ENCODE measurements at places on chromosomes 11 and 22.

GRCh38 chr22:26956371-26956770, 299.0 kb downstream of the MIAT start:
- DNase-seq, result no peak
- H3K27me3 ChIP-seq, result peaks cover 18% of the 10 kb centered on the region
- H3K36me3 ChIP-seq, result no peaks in the 10 kb centered on the region

DNA sequence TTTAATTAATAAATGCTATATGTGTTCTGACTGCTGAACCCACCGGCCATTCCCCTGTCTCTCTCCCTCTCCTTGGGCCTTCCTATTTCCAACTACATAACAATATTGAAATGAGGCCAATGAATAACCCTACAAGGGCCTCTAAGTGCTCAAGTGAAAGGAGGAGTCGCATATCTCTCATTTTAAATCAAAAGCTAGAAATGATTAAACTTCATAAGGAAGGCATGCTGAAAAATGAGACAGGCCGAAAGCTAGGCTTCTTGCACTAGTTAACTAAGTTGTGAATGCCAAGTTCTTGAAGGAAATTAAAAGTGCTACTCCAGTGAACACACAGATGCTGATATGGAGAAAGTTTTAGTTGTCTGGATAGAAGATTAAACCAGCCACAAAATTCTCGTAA, 109.2 kb downstream of the TSPAN18 start:
- no peak overlapping the region for H3K27ac ChIP-seq
- H3K27me3 ChIP-seq, result peaks cover 2% of the 10 kb centered on the region
- H3K4me3 ChIP-seq, result no peak overlapping the region
- no peak for DNase-seq
- no peaks in the 10 kb centered on the region for H3K4me1 ChIP-seq

DNA sequence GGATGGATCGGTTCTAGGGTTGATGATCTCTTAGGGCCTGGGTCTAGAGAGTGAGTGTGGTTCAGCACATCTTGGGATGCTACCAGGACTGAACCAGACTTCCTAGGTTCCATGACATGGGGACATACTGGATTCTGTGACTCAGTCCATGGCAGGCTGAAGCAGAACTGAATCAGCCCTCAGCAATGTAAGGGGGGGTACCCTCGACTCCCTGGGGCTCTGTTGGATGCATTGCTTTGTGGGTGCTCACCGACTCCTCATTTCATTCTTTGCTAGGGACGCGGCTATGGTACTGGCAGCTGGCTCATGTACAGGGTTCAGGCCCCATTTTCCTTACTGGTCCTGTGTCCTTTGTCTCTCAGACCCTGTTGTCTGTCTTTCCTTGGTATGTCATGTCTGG, 733 bp upstream of the GRAMD1B start:
- H3K36me3 ChIP-seq, result no peaks in the 10 kb centered on the region
- peaks cover 39% of the 10 kb centered on the region for H3K4me1 ChIP-seq
- no peak overlapping the region for H3K4me3 ChIP-seq
- H3K27ac ChIP-seq, result no peak overlapping the region
- no peaks in the 10 kb centered on the region for H3K27me3 ChIP-seq

- peaks cover 2% of the 10 kb centered on the region for H3K27me3 ChIP-seq
- no peak overlapping the region for H3K27ac ChIP-seq
- H3K4me3 ChIP-seq, result no peak overlapping the region
- no peaks in the 10 kb centered on the region for H3K4me1 ChIP-seq
- H3K36me3 ChIP-seq, result no peaks in the 10 kb centered on the region
These were observed 57.9 kb downstream of the PIWIL3 start for GRCh38 chr22:24716602-24717001.

DNA sequence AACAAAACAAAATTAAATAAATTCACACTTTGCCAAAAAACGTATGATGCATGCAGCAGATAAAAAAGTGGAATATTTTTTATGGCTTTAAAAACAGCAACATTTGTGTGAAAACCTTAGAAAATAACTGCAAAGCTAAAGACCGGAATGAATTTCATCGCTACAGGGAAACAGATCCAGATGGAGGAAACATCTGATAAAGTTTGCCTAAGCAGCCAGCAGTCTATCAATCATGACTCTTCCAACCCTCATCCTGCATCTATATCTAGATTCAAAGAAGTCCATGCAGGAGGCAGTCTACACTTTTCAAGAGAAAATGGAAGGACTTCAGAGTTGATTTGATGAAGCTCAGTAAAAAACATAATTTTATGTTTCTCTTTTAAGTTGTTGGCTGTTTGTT, 126.8 kb downstream of the SWAP70 start:
- DNase-seq, result no peak
- peaks cover 21% of the 10 kb centered on the region for H3K36me3 ChIP-seq
- H3K4me3 ChIP-seq, result no peak overlapping the region
- peaks cover 11% of the 10 kb centered on the region for H3K4me1 ChIP-seq

DNA sequence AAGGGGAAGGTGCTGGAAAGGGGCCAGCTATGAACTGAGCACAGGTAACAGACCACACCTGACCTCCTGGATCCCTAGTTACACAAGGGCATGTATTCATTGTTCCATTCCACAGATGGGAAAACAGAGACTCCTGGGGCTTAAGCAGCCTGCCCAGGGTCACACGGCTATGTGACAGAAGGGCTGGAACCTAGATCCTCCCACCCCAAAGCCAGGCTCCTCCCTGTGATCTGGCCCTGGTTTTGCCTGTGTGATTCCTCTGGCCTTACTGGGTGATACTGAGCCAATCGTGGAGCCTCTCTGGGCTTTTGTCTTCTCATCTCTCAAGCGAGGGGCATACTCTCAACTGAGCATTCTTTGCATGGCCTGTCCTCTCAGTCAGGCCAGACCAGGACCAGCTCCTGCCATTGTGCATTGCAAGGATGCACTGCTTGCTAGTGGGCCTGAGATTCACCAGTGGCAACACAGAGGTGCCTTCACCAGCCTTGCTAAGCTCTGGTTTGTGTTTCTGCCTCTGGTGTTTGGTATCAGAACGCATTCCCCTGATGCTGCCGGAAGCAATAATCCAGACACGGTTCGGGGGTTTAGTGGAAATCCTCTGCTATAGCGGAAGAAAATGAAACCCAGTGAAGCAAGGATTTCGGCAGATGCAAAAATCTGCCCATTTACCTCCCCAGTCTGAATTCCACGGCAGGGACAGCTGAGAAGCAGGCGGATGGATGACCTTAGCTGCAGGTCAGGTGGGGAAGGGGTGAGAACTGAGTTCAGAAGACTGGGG, 226.6 kb downstream of the ST3GAL4 start:
- no peak overlapping the region for H3K4me3 ChIP-seq
- H3K36me3 ChIP-seq, result no peaks in the 10 kb centered on the region
- no peak overlapping the region for H3K27ac ChIP-seq
- DNase-seq, result no peak
- H3K4me1 ChIP-seq, result peaks cover 9% of the 10 kb centered on the region

GRCh38 chr11:66892911-66893310, 36.0 kb downstream of the LRFN4 start:
- no peak overlapping the region for H3K4me3 ChIP-seq
- peak overlapping the region; percentile 83 for H3K27ac ChIP-seq
- peaks cover 38% of the 10 kb centered on the region for H3K4me1 ChIP-seq
- H3K27me3 ChIP-seq, result no peaks in the 10 kb centered on the region
- peak; percentile 33 for DNase-seq
- H3K36me3 ChIP-seq, result no peaks in the 10 kb centered on the region

GRCh38 chr22:38843201-38843656, 599 bp downstream of the NPTXR start:
- no peaks in the 10 kb centered on the region for H3K4me1 ChIP-seq
- peak overlapping the region; percentile 40 for H3K4me3 ChIP-seq

DNA sequence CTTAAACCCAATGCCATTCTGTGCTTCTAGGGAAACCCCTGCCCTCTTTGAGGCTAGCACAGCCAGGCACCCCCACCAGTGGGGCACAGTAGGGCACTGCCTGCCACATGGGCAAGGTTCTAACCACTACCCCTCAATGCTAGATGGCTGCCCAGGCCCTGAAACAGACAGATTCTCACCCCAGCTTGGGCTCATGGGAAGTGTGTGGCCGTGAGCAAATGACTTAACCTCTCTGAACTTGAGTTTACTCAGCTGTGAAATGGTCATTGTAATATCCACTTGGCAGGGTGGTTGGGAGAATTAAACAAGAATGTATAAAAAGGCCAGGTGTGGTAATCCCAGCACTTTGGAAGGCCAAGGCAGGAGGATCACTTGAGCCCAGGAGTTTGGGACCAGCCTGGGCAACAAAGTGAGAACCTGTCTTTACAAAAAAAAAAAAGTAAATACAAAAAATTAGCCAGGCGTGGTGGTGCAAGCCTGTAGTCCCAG, 22.4 kb downstream of the C22orf23 start:
- H3K4me1 ChIP-seq, result peaks cover 12% of the 10 kb centered on the region
- peaks cover 32% of the 10 kb centered on the region for H3K36me3 ChIP-seq
- H3K27ac ChIP-seq, result no peak overlapping the region
- H3K27me3 ChIP-seq, result no peaks in the 10 kb centered on the region

- H3K27ac ChIP-seq, result no peak overlapping the region
- H3K4me3 ChIP-seq, result no peak overlapping the region
- no peak for DNase-seq
- no peaks in the 10 kb centered on the region for H3K4me1 ChIP-seq
- H3K36me3 ChIP-seq, result no peaks in the 10 kb centered on the region
- no peaks in the 10 kb centered on the region for H3K27me3 ChIP-seq
These were observed 181.7 kb upstream of the CCDC90B start for GRCh38 chr11:83467837-83468236.

DNA sequence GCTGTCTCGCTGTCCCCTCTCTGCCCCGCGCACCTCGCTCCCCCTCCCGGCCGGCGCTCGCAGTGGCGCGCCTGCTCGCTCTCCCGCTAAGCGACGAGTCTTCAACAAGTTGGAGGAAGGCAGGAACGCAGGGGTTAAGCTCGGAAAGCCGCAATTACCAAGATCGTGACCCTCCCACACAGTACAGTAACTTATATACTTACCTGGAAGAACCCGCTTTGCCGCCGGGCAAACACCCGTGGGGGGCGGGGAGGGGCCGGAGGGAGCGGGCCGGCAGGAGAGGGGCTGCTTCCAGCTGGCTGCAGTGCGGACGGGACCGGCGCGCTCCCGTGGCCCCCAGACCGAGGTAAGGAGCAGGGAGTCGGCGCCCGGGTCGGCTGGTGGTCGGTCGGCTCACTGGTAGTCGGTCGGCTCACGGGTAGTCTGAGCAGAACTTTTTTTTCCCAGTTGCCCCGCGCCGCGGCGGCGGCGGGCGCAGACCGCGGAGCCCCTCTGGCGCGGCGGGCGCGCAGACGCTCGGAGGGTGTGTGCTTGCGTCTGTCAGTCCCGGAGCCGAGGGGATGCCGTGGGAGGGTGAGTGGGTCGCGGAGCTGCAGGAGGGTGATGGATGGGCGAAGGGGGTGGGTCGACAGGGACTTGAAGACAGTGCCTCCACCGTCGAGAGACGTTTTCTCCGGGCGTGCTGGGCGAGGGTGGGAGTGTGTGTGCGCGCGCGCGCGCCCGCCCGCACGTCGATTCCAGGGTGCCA, 101.2 kb upstream of the HSD17B12 start:
- H3K27ac ChIP-seq, result no peak overlapping the region
- peaks cover 92% of the 10 kb centered on the region for H3K27me3 ChIP-seq
- no peaks in the 10 kb centered on the region for H3K36me3 ChIP-seq
- peaks cover 39% of the 10 kb centered on the region for H3K4me1 ChIP-seq

- H3K36me3 ChIP-seq, result no peaks in the 10 kb centered on the region
- no peak overlapping the region for H3K27ac ChIP-seq
- no peaks in the 10 kb centered on the region for H3K27me3 ChIP-seq
- no peak for DNase-seq
These were observed 78.7 kb downstream of the PHF21B start for GRCh38 chr22:44931077-44931540.

DNA sequence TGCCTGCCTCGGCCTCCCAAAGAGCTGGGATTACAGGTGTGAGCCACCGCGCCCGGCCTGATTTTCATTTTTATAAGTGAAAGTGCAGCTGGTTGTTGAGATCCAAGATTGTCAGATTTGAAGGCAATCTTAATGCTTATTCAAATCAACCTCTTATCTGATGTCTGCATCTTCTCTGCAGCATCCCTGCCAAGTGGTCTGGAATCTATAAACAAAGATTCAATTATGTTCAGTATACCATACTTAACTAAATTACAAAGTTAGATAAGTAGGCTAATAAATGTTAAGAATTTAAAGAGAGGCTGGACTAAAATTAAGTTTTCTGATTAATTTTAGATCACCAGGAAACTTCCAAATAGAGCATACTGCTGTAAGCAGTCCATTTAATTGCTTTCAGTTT, 53.8 kb downstream of the POLD3 start:
- H3K27ac ChIP-seq, result no peak overlapping the region
- H3K4me3 ChIP-seq, result no peak overlapping the region
- no peak for DNase-seq

DNA sequence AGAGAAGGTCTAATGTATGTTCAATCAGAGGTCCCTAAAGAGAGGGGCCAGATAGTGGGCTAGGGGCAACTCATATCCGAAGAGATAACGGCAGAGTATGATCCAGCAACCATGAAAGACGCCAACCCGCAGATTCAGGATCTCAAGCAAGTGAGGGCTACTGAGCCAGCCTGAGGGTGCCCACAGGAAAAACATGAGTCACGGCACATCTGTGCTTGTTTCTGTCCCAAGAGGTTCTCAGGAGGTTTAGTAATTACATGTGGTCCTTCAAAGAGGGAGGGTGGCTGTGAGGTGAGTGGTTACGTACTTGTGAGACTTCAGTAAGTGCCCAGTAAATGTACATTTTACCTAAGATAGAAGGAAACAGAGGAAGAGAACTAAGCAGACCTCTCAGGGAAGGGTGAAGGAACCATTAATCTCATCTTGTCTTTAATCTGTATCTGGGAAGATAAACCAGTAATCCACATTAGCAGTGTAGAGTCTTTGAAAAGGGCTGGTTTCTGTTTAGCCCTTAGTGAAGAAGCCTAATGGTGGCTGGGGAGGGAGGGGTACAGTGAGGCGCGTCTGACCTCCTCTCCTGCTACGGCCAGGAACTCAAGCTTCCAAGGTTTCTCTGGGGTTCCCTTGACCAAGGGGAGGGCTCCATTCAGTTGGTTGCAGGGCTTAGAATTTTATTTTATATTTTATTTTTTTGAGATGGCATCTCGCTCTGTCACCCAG, 10.2 kb downstream of the SIRT3 start:
- H3K27me3 ChIP-seq, result no peaks in the 10 kb centered on the region
- no peaks in the 10 kb centered on the region for H3K36me3 ChIP-seq
- peaks cover 9% of the 10 kb centered on the region for H3K4me1 ChIP-seq
- no peak overlapping the region for H3K27ac ChIP-seq
- no peak overlapping the region for H3K4me3 ChIP-seq
